ENCODE measurements at places on chromosomes 2 and 18.

DNA sequence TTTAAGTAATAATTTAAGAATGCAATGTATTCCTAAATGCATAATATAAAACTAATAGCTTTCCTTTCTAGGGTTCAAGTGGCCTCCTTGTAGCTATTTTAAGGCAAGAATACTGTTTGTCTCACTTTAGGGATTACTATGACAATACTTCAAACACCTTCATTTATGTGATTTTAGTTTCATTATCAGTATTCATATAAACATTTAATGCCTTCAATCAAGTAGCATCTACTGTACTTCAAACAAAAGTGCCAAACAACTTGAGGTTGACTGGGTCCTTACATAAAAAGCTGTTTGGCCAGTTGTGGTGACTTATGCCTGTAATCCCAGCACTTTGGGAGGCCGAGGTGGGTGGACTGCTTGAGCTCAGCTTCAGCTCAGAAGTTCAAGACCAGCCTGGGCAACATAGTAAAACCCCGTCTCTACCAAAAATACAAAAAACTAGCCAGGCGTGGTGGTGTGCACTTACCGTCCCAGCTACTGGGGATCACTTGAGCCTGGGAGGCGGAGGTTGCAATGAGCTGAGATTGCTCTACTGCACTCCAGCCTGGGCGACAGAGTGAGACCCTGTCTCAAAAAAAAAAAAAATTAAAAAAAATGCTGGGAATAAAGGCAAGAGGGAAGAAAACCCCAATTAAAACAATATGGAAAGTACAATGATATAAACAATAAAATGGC lies 9.3 kb downstream of the MEX3C start:
- DNase-seq = no peak

GRCh38 chr2:85016446-85016845 lies 45.5 kb downstream of the KCMF1 start:
- DNase-seq = no peak

DNA sequence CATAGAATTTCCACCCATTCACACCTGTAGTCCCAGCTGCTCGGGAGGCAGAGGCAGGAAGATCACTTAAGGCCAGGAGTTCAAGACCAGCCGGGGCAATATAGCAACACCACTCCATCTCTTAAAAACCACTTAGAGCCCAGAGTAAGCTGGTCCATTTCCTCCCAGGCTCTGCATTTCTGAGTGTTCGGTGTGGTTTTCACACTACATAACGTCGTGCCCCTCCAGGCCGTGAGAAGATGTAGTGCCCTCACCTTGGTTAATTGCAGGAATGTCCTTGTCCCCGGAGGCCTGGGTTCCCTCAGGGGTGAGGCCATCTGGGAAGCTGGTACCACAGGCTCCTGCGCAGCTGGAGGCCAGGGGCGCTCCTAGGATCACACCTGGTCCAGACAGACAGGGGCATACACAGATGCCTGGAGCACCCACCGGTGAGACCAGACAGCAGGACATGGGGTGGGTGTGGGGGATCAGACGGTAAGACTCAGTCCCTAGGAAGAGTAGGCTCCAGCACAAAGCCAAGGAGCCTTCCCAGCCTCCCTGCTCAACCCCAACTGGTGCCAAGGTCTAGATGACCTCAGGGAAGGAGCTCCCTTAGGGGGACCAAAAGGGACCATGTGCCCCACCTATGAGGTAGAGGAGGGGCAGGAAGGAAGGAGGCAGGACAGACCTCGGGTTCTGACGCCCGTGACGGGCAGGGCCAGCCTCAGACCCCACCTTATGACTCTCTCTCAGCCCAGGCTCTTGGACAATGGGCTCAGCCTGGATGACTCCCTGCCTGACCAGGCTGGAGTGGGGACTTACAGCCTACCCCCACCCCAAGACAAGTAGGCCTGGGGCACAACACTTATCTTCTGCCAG lies 752 bp downstream of the ASTL start:
- DNase-seq = no peak

- DNase-seq = peak; percentile 44
These were observed 38.6 kb upstream of the CHST9 start for GRCh38 chr18:27223526-27224291.

- no peak for DNase-seq
These were observed 68.4 kb upstream of the CDCA7 start for GRCh38 chr2:173286153-173286809.

DNA sequence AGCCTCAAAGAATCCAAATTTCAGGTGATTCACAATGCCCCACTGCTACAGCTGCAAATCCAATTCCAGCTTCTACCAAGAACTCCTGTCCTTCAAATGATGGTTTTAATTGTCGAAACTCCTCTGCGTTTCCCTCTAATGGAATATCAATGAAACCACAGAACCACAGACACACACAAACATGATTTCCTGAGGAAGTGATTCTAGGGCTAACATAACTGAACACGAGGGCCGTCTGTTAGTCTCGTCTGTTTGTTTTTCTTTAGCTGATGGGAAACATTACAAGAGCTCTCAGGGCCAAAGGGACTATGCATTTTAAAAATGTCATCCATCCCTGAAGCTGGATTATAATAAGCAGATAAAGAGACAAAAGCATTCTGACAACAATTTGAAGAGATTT lies 59.4 kb downstream of the RNF152 start:
- DNase-seq = no peak

DNA sequence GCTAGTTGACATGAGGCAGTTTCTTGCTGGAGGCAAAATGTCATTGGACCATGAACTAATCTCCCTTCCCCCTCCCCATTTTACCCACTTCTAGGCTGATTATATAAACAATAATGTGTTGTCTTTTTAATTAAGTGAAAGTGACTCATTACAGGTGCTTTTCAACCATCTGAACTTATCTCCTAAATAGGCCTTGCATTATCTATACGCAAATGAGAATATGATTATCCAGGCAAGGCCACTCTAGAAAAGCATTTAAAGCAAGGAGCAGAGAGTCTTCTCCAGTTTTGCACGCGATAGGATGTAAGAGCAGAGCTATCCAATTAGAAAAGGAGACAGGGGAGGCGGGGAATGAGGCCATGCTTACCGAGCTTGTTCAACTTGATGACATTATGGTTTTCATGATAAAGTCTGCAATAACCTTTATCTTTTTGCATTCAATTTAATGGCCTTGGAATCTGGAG lies 286.1 kb upstream of the SIX3 start:
- no peak for DNase-seq

- DNase-seq = no peak
These were observed 7.4 kb upstream of the B3GNT7 start for GRCh38 chr2:231387904-231388724.

- DNase-seq = peak; percentile 55
These were observed 33.1 kb upstream of the HDAC4 start for GRCh38 chr2:239433777-239434403.

- no peak for DNase-seq
These were observed 89.0 kb upstream of the TLK1 start for GRCh38 chr2:171249689-171250088.

DNA sequence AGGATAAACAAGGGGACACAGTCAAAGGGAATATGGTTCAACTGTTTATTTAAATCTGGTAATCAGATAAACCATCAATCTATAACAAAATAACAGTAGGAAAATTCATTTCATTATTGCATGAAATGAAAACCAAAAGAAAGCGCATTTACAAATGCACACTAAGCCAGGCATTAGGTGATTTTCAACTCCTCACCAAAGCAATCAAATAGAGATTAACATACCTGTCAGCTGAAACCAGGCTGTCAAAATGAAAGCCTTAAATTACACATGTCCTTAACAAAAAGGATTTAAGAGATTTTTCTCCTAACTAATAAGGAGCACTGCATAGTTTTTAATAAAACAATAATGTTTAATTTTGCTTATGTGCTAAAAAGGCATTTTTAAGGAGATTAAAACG lies 23.0 kb downstream of the STK39 start:
- no peak for DNase-seq

Data from bronchial epithelial cell (primary cell).